ENCODE measurements at places on chromosomes 16 and 17. TPM values are rescaled to one million over a fixed set of nuclear protein-coding genes. Genes with fewer than 3 reads are reported as not detected.

GRCh38 chr16:81894592-81894991 is 115.5 kb downstream of the PLCG2 start:
- no peak for DNase-seq

- DNase-seq: no peak
Observed at GRCh38 chr17:40873255-40873654, 6.2 kb upstream of the KRT12 start.

DNA sequence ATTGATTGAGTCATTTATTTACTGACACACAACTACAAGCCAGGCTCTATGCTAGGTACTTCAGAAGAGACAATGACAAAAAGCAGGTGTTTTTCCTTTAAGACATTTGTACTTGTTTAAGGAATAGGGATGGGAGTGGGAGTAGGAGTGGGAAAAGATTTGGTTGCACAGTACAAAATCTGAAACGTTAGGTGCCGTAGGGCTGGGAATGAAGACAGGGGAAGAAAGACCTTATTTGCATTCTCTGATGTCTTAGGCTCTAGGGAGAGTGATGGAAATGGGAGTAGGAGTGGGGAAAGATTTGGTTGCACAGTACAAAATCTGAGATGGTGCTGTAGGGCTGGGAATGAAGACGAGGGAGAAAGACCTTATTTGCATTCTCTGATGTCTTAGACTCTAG is 28.7 kb upstream of the OR4D1 start:
- no peak for DNase-seq

GRCh38 chr17:78925662-78926555 is 722 bp upstream of the TIMP2 start:
- DNase-seq: no peak

DNA sequence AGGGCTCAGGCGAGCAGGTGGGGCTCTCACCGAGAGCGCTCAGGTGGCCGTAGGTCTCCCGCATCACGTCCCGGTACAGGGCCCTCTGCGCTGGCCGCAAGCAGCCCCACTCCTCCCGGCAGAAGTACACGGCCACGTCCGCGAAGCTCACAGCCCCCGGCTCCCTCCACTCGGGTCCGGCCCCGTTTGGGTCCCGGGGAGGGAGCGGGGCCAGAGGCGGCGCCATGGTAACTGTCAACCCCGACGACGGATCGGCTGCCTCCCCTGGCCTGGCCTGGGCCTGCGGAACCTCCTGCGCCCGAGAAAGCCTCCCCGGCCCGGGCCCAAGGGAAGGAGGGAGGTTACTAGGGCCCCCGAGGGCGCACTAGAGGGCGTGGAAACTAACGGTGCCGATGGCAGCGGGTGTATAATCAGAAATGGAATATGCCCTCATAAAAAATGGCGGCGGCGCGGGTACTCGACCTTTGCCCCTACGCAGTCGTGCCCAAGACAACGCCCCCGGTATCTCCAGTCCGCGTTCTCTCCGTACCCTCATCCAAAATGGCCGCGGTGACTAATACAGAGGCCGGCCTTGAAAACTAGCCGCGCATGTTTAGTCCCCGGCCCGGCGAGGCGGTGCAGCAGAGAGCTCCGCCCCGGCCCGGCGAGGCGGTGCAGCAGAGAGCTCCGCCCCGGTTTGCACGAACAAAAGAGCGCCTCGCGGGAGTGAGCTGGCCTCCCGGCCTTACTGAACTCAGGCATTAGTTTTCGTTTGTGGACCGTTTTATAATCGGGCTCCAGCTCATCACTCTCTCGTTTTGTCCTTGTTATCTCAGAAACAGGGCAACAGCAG is at the start of gene ZNF764:
TSS of gene ZNF764 (minus strand) at position 418 of the 832 bp plus-strand sequence. CDS start at position 226, 192 bp downstream.
- DNase-seq: peak; percentile 99

DNA sequence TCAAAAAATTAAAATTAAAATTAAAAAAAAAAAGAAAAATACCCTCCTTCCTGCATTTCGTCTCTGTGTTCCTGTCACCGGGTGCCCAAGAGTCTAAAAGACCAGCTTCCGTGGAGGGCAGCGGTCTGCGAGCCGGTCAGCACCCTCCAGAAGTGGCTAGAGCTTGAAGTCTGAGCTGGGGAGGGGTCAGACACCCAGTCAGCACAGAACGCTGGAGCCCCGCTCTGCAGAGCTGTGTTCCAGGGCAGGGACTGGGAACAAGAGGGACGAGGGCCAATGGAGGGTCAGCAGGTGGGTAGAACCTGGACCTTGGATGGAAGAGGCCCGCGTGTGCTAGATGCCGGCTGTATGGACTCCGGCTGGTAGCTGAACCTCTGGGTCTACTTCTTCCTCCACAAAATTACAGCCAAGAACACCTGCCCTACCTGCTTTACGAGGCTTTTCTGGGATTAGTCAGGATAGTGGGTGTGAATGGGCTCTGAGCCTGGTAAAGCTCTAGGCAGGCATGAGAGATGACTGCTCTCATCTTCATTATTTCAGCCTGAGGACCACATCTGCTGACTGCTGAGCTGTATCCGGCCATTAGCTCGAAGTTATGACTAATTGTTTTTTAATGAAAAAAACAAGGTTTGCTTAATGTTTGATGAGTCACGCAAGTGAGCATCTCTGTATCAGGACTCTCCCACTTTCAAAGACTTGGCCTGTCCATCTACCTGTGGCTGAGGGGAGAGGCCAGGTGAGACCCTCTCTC is 5.9 kb downstream of the TRPV1 start:
- DNase-seq: no peak

GRCh38 chr17:48036693-48037035 is 933 bp downstream of the COPZ2 start:
- no peak for DNase-seq

- peak; percentile 45 for DNase-seq
Observed at GRCh38 chr16:72024862-72025382, 16.4 kb downstream of the DHODH start.

- no peak for DNase-seq
Observed at GRCh38 chr16:72677662-72678447, 370.1 kb downstream of the ZFHX3 start.

DNA sequence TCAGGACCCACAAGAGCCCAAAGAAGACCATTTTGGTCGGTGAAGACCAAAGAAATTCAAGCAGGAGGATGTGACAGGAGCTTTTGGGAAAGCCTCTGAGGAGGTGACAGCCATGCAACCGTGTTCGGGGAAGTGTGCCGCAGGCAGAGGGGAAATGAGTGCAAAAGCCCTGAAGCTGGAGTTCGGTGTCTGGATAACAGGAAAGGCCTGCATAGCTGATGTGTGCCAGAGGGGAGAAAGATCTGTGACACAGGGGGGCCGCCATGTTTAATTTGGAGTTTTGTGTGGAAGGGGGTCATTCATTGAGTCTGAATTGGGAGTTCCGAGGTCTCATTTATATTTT is 870 bp upstream of the ZC3H7A start:
- DNase-seq: no peak

- DNase-seq: no peak
Observed at GRCh38 chr17:75707079-75707571, 14.1 kb upstream of the ITGB4 start.

DNA sequence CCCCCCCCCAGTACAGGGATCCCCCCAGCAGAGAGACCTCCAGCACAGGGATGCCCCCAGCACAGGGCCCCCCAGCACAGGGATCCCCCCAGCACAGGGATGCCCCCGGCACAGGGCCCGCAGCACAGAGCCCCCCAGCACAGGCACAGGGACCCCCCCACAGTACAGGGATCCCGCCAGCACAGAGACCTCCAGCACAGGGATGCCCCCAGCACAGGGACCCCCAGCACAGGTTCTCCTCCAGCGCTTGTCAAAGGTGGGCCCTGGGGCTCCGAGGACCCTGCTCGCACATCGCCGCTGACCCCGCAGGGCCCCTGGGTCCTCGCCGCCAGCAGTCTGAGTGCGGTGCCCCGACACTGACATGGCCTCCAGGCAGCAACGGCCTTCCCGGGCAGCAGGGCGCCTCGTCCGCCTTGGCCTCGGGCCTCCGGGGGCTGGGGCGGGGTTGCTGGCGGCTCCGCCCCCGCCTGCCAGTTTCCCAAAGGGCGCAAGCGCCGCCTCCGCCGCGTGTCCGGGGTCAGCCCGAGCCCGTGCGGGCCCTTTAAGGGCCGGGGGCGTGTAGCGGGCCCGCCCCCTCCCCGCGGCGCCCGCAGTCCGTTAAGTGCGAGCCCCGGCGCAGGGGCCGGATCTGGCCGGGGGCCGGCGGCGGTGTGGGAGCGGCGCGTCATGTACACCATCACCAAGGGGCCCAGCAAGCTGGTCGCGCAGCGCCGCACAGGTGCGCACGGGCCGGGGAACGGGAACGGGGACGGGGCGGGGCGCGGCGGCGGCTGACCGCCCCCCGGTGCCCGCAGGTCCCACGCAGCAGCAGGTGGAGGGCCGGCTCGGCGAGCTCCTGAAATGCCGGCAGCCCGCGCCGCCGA is at the start of gene MCRIP2:
TSS of gene MCRIP2 (plus strand) at position 503 of the 863 bp plus-strand sequence. CDS start at position 667, 164 bp downstream.
- peak; percentile 95 for DNase-seq

GRCh38 chr16:3878610-3879009 is 1.9 kb downstream of the CREBBP start:
- DNase-seq: no peak

GRCh38 chr16:64711026-64711425 is 410.8 kb downstream of the CDH11 start:
- DNase-seq: no peak

- DNase-seq: no peak
Observed at GRCh38 chr17:8128125-8128784, 4.3 kb upstream of the HES7 start.

- no peak for DNase-seq
Observed at GRCh38 chr16:54241525-54241924, 45.1 kb downstream of the IRX3 start.

GRCh38 chr16:83842756-83843507 is 35.2 kb downstream of the HSBP1 start:
- no peak for DNase-seq

- no peak for DNase-seq
Observed at GRCh38 chr17:38568845-38569510, 36.8 kb downstream of the SRCIN1 start.

GRCh38 chr16:72473631-72474030 is 301.7 kb upstream of the PMFBP1 start:
- no peak for DNase-seq

- DNase-seq: no peak
Observed at GRCh38 chr17:81659038-81659437, 2.7 kb upstream of the PDE6G start.

- DNase-seq: no peak
Observed at GRCh38 chr17:10620823-10621222, 36.3 kb downstream of the MYH3 start.

TMEM98 gene
- total RNA-seq: 15.2 TPM

DDX28 gene
- 5.1 TPM for total RNA-seq

SRCIN1 gene
- 19.3 TPM for total RNA-seq

BRIP1 gene
- 1.2 TPM for total RNA-seq

YWHAE gene
- total RNA-seq: 174 TPM

KRT222 gene
- 2.4 TPM for total RNA-seq

LRRC46 gene
- 0.40 TPM for total RNA-seq

DPEP1 gene
- 0.13 TPM for total RNA-seq
